Central memory CD4-positive, alpha-beta T cell (primary cell): ENCODE measurements at places on chromosomes 2 and 18.

GRCh38 chr2:181589779-181590178 lies 67.1 kb downstream of the CERKL start:
- no peak for DNase-seq

- no peak for DNase-seq
These were observed 610 bp downstream of the SPC25 start for GRCh38 chr2:168889635-168890005.

DNA sequence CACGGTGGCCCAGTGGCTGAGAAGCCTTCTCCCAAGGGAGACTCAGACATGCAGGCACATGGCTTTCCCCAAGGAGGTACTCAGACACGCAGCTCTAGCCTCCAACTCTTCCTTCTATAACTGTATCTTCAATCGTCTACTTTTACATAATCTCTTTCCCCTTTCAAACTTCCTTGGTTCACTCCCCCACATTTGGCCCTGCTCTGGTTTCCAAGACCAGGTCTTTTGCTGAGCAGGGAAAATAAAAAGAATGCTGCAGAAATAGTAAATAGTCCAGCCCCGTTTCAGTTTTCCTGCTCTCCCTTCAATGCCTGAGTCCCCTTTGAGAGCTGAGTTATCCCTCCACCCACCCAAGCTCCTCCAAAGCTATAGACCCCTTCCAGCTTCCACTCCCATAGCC lies 635.0 kb downstream of the ARHGAP15 start:
- no peak for DNase-seq

DNA sequence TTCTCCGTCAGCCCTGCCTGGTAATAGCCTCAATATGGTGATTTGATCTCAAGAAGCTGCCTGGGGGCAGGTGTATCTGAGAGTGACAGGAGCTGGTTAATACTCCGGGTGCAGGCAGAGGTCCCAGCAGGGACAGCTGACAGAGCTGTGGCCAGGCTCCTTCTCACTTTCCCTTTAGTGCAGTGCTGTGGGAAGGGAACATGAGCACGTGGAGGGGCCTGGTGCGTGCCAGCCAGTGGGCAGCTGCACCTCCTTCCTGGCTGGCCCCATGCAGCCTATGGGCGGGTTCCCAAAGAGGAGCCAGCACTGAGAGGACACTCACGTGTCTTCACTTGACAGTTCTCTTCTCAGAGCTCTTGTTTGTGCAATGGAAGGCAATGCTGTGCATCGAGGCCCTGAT lies 9.1 kb downstream of the CNNM4 start:
- DNase-seq: no peak

DNA sequence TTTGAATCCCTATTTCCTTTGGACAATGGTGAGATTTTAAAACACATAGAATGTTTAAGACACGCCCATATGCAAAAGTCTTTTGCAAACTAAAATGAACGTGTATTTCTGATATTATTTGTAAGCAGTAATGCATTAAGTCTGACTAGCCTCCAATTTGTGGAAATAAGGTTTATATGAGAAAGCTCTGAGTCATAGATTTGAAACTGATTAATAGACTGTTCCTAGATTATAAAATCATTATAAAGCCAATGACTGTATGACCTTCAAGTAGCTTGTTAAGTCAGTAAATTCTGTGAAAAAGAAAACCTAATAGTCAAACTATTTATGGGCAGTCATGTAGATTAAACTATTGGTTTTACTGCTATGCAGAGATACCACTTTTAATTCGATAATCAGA lies 12.8 kb upstream of the EFEMP1 start:
- no peak for DNase-seq
